Stimulated activated CD8-positive, alpha-beta memory T cell treated with anti-CD3 and anti-CD28 coated beads, Interleukin-7, amount 100 ng/mL, for 1 hour (primary cell): ENCODE measurements at places on chromosomes 7 and 10.

DNA sequence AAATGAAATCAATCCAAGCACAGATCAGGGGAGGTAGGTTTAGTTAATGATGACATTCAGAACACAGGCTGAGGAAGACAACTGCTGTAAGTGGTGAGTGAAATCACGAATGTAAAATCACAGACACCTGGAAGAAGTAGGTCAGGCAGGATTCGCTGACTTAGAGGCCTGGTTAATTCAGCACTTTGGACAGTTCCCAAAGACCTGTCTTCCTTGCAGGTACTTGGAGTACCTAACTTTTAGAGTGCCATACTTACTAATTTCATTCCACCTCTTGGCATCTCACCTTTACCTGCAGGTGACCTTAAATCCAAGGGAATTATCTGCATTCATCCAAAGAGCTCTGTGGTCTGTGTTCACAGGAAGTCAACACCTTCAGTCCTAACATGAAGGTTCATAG is 822.3 kb downstream of the PHTF2 start:
- no peak for DNase-seq

- no peak for DNase-seq
Measured at GRCh38 chr7:20932785-20933527, 146.3 kb upstream of the SP8 start.

DNA sequence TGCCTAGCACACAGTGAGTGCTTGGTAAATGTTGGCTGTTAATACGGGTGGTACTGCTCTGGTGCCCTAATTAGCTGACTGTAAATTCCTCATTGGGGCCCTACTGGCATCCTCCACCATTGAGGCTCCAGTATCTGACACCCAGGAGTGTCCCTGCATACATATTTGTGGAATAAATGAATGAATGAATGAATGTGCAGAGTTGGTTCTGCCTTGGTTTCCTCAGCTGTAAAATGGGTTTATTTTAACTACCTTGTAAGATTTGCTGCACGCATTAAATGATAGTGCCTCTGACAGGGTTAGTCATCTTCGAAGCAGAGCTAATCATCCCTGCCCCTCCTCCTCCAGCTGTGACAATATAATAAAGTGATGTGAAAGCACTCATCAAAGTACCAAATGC is 45.8 kb downstream of the ALDH18A1 start:
- no peak for DNase-seq

- DNase-seq = no peak
Measured at GRCh38 chr7:28060371-28060950, 120.1 kb downstream of the JAZF1 start.

DNA sequence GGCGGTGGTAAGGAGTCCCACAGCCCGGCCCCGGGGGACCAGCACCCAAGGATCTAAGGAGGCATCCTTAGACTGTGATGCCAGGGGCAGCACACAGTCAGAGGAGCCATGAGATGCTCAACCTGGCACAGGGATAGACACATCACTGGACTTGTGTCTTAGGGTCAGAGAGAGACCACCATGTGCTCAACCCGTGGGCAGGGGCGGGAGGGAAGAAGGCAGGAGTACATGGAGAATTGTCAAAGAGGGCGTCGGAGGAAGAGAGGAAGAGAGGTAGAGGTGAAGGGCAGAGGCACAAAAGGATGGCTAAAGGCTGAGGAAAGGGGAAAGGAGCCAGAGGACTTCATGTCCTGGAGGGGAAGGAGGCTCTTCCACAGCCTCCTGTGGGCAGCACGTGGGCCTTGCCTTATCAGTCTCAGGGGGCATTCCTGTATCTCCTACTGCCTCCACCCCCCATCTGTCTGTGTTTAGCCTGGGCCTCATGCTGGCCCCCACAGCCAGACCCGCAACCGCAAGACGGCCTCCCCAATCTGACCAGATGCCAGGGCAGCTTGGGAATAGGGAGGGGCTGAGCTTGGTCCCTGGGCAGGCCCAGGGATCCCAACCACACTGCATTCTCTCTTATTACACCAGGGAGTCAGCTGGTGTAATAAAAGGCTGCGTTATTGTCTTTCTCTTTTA is 2.2 kb downstream of the ADCY1 start:
- DNase-seq = no peak

- DNase-seq = no peak
Measured at GRCh38 chr7:94195813-94196212, 191.7 kb upstream of the BET1 start.
